Osteocyte (in vitro differentiated cells): ENCODE measurements at places on chromosomes 12 and 14.
A peak's percentile ranks its signal among the peaks of the same experiment; 100 is the strongest.

GRCh38 chr12:45743247-45743646 lies 13.7 kb downstream of the ARID2 start:
- no peak for DNase-seq

DNA sequence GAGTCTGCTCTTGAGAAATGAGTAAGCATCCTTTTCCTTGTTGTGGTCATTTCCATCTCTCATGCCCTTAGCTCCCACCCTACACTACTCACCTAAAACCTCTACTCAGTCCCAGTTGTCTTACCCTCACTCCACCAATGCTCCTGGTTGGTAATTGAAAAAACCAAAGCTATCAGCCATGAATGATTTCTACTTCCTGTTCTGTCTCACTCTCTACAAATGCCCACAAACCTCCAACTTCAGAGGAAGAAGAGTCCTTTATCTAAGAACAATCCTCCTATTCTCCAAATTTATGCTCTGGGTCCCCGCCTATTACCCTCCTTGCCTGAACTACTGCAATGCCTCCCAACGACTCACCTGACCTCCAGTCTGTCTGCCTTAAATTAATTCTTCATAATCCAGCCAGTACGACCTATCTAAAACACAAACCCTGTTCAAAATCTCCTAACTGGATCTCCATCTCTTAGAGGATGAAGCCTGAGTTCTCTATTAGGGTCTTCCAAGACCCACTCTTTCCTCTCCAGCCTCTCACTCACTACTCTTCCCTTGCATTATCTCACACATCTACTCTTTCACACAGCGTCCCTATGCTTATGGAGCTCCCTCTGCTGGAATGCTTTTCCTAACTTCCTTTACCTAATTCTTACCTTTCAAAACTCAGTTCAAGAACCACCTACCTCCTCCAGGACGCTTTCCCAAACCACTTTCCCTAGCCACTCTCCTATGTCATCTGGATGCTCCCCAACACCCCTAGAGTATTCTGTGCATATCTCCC lies 2.2 kb downstream of the DHRS1 start:
- DNase-seq = no peak

GRCh38 chr14:74867673-74868072 lies 8.3 kb downstream of the PROX2 start:
- no peak for DNase-seq

DNA sequence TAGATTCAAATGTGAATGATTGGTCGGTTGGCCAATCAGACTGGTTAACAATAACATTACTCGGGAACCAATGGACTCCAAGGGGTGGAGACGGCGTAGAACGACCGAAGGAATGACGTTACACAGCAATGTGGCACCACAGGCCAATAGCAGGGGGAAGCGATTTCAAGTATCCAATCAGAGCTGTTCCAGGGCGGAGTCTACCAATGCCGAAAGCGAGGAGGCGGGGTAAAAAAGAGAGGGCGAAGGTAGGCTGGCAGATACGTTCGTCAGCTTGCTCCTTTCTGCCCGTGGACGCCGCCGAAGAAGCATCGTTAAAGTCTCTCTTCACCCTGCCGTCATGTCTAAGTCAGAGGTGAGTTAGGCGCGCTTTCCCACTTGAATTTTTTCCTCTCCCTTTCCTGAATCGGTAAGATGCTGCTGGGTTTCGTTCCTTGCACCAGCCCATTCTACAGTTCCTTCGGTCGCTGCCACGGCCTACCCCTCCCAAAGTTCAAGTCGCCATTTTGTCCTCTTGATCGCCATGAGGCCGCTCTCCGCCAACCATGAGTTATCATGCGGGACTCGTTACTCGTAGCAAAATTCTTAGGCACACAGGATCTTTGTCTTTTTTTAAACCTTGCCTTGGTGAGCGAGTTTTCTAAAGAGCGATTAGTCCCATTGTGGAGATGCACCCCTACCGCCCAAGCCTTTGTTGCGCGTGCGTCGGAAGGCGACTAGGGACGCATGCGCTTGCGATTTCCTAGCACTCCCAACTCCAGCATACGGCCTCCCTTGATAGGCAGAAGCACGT lies at the start of gene HNRNPA1:
TSS of gene HNRNPA1 (plus strand) at position 259 of the 793 bp plus-strand sequence. CDS start at position 341, 82 bp downstream.
- peak; percentile 98 for DNase-seq

DNA sequence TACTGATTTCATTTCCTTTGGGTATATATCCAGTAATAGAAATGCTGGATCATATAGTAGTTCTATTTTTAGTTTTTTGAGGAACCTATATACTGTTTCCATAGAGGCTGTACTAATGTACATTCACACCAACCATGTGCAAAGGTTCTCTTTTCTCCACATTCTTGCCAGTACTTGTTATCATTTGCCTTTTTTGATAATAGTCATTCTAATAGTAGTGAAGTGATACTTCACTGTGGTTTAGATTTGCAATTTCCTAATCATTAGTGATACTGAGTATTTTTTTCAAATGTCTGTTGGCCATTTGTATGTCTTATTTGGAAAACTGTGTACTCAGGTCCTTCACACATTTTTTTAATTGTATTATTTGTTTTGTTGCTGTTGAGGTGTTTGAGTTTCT lies 148.2 kb upstream of the NAV3 start:
- no peak for DNase-seq

- peak; percentile 85 for DNase-seq
These were observed 581 bp downstream of the PAPOLA start for GRCh38 chr14:96502621-96503305.

GRCh38 chr12:85029456-85029855 lies 6.6 kb downstream of the TSPAN19 start:
- no peak for DNase-seq

- DNase-seq = no peak
These were observed 584.5 kb downstream of the SLC16A7 start for GRCh38 chr12:60180298-60180697.

- no peak for DNase-seq
These were observed 2.9 kb upstream of the SETD1B start for GRCh38 chr12:121800694-121801594.

- DNase-seq = no peak
These were observed 66.4 kb downstream of the DCAF5 start for GRCh38 chr14:69086537-69086936.

- DNase-seq = no peak
These were observed 3.7 kb downstream of the SELPLG start for GRCh38 chr12:108629824-108630476.

- peak; percentile 91 for DNase-seq
These were observed 25.6 kb downstream of the ELK3 start for GRCh38 chr12:96219700-96220206.

GRCh38 chr14:71668186-71668912 lies 263.9 kb upstream of the RGS6 start:
- DNase-seq = no peak

DNA sequence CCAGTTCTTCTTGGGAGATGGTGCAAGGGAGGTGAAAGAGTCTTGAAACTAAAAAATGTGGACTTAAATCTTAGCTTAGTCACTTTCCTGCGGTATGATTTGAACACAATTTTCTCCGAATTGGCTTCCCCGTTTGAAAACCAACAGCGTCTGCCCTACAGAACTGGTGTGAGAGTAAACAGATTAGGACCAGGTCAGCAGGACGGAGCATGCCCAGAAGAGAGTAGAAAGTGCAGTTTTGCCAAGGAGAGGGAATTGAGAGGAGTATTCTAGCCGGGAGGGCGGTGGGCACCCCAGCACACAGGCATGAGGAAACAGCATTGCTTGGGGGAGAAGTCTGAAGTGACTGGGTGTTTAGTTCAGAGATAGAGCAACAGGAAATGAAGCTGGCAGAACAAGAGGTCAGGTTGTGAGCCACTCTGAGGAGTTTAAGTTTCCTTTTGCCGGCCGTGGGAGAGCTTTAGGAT lies 927.1 kb downstream of the VRK1 start:
- no peak for DNase-seq

GRCh38 chr12:113408756-113409298 lies 5.1 kb upstream of the SDS start:
- no peak for DNase-seq

DNA sequence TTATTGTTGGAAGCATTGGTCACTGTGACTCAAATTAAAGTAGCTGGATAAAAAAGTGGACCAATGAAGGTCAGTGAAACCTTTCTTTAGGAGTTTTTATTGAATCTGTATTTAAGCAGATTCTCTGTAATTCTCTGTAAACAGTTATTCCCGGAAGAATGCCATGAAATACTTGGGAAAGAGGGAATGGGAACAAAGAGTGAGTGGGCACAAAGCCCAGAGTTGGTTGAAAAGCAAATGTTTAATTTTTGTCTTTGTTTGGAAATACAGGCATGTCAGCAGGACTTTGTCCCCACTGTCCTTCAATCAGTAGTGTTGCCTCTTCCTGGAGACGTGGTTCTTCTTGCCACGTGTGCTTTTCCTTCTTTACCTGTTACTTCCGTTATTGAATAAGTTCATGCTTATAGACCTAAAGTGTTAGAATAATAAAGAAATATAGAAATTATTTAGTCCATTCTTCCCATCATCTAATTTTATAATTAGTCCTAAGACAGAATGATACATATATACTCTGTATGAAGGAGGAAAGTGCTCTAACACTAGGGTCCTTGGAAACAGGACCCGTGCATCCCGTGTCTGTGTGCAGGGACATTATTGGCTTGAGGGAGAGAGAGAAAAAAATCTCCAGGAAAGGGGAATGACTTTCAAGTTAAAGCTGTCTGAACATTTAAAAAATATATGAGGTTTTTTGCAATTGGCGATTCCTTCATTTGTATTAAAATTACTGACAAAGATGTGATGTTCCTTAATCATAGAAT lies 2.0 kb upstream of the ANG start:
- DNase-seq = no peak

GRCh38 chr12:113700943-113701342 lies 229.3 kb upstream of the LHX5 start:
- no peak for DNase-seq

- no peak for DNase-seq
These were observed 24.8 kb downstream of the CLECL1 start for GRCh38 chr12:9707864-9708808.

- no peak for DNase-seq
These were observed 879 bp downstream of the EDDM3A start for GRCh38 chr14:20746566-20746965.

DNA sequence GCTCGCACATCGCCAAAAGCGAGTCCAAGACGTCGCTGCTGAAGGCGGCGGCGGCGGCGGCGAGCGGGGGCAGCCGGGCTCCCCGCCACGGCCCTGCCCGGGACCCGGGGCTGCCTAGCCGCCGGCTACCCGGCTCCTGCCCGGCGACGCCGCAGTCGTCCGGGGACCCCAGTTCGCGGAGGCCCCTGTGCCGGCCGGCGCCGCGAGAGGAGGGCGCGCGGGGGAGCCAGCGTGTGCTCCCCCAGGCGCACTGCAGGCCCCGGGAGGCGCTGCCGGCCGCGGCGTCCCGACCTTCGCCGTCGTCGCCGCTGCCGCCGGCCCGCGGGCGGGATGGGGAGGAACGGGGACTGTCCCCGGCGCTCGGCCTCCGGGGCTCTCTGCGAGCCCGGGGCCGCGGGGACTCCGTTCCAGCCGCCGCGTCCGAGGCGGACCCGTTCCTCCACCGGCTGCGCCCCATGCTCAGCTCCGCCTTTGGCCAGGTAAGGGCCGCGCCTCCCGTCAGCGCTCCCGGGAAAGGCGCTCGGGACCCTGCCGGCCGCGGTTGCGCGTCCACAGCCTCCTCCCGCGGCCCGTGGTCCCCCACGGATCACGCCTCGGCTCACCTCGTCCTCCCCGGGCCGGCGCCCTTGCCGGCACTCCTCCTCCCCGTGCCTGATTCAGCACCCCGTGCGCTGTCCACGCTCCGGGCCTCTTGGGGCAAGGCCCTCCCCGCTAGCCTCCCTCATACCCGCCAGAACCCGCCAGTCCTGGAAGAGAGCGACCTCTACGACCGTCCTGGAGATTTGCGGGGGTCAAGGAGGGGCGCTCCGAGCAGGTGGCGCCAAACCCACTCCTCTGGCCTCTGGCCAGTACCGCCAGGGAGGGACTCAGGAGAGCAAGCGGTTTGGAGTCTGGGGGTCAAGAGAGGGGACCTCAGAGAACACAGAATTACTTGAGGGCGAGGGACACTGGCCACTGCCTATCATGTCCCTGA lies 721 bp downstream of the CABP1 start:
- DNase-seq = no peak

DNA sequence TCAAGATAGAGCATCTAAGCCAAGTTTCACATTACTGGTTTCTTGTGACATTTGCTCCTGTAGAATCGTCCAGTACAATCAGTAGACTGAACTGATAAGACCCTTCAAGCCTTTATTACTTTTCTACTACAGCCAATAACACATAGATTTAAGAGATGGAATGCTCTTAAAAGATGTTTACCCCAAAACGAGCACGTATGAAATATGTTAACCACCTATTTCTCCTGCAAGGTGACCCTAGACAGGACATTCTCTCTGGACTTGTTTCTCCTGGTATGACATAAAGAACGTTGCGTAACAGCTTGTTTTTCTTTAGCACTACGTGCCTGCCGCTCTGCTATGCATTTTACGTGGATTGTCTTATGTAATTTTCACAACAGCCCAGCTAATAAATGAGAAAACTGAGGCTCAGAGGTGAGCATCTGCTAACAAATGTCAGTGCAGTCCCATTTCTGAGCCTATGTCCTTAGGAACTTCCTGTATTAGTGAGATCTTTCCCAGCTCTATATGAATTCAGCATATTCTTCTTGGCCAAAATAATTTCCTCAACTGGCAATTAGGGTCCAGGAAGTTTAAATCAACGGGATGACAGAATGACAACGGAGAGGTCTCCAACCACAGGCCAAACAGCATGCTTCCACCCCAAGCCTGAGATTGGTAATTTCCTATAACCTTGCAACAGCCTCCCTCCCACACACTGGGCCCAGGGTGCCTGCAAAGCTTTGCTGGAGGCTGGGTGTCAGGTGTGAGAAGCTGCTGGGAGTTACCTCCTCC lies 3.7 kb downstream of the NFKBIA start:
- DNase-seq = no peak

- DNase-seq = no peak
These were observed 82.4 kb downstream of the ARL6IP4 start for GRCh38 chr12:123062681-123063486.

DNA sequence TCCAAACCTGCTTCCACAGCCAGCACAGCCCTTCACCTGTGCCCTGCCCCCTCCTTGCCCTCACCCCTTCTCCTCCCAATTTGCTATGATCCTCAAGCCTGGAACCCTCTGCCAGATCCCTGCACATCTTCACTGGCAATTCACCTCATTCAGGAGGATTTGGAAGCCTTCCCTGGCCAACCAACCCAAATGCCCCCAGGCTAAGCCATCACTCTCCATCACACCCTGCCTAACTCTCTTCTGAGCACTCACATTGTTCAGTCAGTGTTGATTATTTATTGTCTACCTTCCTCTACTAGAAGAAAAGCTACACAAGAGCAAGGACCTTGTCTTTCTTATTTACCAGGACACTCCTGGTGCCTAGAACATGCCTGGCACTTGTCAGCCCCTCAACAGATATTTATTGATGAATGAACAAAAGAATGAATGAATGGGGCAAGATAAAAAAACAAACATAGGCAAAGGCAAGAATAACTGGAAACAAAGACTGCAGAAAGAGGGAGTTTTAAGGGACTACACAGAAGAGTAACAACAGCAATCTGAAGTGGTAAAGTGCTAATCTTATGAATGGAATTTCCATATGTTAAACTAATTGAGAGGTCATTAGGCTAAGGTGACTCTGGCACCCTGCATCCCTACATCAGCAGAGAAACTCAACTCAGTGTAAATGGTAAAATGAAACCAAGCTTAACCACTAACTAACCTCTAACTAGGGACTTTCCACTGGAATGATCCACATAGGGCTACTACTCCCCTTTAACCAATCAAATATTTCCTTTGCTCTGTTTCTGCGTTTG lies 33.4 kb downstream of the TMTC1 start:
- DNase-seq = no peak

- no peak for DNase-seq
These were observed 8.3 kb downstream of the NDRG2 start for GRCh38 chr14:21016413-21017190.
